ENCODE measurements at places on chromosomes 7 and 10. TPM values are rescaled to one million over a fixed set of nuclear protein-coding genes. Genes with fewer than 3 reads are reported as not detected.

The PLXNA4 gene
- total RNA-seq = 23.5 TPM

The ATAD1 gene
- 20.8 TPM for total RNA-seq

The IL2RA gene
- total RNA-seq = not detected

The LRRTM3 gene
- total RNA-seq = not detected

The HDAC9 gene
- total RNA-seq = 21.2 TPM

The VOPP1 gene
- 56.7 TPM for total RNA-seq

The EEPD1 gene
- total RNA-seq = 11.3 TPM

All from smooth muscle cell of the coronary artery (primary cell).